Naive thymus-derived CD4-positive, alpha-beta T cell (primary cell): ENCODE measurements at places on chromosomes 6 and 20. TPM values are rescaled to one million over a fixed set of nuclear protein-coding genes. Genes with fewer than 3 reads are reported as not detected.

DNA sequence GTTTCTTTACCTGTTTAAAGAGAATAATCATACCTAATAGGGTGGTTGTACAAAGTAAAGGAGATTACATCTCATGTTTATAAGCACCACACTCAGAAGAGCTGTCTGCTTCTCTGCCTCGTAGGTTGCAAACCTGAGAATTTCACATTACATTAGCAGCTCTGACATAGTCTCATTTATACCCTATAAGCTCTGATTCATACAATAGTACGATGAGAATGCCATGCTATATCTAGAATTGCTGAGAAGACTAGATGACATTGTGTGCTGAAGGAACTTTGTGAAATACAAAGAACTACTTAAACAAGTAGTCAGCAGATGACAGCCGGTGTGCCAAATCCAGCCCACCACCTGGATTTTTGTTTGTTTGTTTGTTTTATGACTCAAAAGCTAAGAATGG is 121.2 kb downstream of the ADAT2 start:
- DNase-seq: no peak

DNA sequence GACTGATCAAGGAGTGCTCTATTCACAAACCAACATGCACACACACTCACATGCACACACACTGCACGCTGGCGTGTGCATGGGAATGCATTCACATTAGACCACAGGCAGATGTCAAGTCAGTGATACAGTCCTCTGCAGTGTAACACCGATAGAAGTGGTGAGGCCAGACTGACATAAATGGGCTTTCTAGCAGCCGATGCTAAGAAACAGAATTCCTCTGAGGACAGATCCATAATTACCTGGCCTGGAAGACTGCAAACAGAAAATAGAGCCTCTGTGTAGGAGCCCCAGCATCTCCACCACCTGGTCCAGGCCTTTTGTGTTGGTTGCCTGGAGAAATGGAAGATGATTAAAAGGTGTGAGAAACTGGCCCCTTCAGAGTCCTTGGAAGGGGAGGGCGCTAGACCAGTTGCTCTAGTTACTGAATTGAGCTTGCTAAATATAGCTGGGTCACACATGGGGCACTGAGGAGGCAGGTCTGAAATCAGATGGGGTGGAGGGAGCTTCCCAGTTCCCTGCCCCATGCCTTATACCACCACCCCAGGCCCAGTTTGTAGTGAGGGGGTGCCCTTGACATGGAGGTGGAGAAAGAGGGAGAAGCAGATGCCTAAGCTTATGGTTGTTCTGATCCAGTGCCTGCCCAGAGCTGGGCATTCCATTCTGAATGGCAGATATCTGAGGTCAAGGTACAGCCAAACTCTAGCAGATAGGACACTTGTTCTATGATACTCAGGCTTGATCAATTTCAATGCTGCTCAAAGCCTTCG is 233.8 kb downstream of the LRFN2 start:
- DNase-seq: no peak

DNA sequence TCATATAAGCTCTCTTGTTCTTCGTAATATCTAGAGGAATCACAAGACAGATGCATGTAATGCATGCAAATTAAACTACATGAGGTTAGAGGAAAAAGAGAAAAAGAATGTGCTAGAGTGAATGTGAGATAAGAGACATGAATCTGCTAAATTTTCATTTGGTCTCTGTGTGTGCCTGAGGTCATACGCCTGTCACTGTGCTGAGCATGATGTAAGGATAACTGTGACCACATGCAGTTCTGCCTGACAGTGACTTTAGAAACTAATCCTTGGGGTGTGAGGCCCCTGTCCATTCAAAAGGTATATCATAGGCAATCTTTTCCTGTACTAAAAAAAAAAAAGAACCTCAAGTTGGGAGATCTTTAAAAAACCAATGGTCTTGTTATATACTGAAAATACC is 70.6 kb downstream of the SHPRH start:
- DNase-seq: no peak

- DNase-seq: peak; percentile 74
Measured at GRCh38 chr20:45771182-45771759, 20.4 kb downstream of the WFDC3 start.

- no peak for DNase-seq
Measured at GRCh38 chr20:37911838-37912281, 8.9 kb downstream of the VSTM2L start.

The BPIFB2 gene
- total RNA-seq: not detected

DNA sequence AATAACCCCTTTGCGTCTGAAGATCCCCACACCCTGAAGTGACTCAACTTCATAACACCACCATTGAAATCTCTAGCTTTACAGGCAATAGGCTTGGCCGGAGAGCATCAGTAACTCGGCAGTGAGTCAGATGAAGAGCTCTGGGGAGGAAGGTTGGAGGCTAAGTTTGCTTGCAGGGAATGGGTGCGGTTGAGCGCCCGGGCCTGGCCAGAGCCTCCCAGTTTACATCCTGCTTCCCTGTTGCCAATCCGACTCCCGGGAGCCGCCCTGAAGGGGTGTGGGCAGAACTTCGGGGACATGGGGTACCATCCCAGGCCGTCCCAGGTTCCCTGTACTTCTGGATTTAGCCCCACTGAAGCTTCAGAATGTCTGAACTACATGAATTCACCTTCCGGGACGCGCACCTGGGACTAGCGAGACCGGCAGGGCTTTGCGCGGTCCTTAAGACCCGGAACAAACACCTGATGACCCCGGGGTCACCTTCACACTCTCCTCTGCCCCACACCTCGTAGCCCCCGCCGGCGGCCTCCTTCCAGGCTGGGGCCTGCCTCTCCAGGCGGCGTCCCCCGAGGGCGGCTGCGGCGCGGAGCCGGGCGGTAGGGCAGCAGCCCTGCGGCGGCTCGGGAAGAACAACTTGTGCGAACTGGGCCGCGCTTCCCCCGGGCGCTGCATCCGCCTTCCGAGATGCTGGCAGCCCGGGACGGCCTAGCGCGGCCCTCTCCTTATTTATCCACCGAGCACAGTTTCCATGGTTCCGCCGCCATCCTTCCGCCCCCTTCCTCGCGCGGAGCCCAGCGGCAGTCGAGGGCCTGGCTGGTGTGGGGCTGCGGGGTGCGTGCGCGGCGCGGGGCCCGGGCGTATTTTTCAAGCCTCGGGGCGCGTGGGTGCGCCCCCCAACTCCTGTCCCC is 56.6 kb upstream of the RREB1 start:
- DNase-seq: peak; percentile 46

DNA sequence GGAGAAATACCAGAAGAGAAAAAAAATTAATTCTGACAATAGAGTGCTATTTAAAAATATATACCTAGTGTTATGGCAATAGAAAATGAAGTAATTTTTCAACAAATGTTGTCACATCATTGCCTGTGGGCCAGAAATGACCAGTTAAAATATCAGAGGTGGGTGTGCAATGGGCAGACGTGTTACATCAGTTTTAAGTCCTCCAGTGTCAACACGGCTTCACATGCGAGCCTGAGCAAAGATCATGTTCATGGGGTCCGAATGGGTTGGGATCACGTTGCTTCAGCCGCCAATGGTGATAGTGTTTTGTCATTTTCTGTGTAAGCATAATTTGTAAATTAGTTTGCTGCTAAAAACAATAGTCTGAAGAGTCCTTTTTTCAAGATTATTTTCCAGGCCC is 27.5 kb downstream of the TMEM200A start:
- no peak for DNase-seq

The POLR1H gene
- total RNA-seq: 45.0 TPM

- no peak for DNase-seq
Measured at GRCh38 chr6:77245026-77245425, 218.3 kb downstream of the HTR1B start.

The C6orf118 gene
- total RNA-seq: not detected

The AHCY gene
- total RNA-seq: 60.4 and 62.9 TPM in 2 replicates

DNA sequence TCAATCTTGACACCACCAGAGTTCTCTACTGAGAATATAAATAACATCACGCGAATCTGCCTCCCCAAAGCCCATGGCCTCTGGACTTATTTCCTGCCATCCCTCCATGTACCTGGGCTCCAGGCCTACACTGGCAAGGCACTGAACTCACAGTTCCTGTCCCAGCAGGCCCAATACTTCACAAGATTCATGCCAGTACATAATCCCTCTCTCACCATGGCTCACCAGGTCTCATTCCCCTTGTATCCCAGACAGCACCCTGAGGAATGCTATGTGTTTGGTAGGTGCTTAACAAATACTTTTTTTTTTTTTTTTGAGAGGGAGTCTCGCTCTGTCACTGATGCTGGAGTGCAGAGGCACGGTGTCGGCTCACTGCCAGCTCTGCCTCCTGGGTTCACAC is 1.9 kb downstream of the KIF16B start:
- DNase-seq: no peak

DNA sequence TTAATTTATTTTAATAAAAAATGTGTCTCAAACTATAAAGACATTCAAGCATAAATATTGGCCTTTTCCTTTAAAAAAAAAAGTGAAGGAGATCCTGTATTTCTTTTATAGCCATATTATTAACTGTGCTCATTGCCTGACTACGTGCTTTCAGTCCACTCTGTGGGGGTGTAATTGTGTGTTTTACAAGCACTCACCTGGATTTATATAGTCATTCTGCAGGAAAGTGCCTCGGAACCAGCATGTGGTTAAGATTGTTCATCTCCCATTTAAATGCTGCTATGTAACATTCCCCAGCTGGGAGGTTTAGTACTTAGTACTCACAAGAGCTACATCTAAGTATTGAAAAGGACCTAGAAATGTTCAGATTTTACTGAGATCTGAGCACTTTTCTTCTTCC is 47.9 kb upstream of the SLC22A16 start:
- DNase-seq: no peak

The PAK5 gene
- not detected for total RNA-seq

GRCh38 chr20:58843128-58843556 is 7.6 kb downstream of the GNAS-AS1 start:
- no peak for DNase-seq

DNA sequence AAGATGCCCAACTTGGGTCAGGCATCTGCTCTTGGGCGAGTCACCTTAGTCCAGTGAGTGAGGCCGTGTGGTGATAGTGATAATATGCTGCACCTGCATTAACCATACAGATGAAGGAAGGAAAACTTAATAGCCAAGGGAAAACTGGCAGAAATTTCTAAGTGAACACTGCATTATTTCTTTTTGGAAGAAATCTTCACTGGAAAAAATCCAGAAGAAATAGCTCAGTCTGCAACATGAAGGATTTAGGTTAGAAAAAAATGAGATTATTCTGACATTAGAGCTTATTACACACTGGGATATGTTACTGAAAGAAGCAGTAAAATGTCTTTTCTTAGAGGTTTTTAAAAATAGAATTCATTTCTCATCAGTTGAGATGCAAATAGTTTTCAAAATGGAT is 947.3 kb downstream of the KIF16B start:
- DNase-seq: no peak

DNA sequence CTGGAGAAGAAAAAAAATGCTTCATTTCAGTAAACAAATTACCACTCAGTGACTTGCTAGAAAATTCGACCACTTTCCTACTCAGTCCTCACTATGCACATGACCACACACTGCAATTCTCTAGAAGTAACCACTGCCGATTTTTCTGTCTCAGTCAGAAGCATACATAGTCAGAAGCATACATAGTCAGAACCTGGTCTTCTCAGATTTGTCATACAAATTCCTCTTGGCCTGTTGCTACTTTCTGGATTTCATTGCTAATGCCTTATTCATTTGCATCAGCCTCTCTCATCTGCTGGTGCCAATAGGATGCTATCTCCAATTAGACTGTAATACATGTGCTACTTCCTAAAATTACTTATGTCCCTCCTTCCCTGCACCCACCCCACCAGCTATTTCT is 10.2 kb upstream of the KIF16B start:
- DNase-seq: no peak

The LTB gene
- total RNA-seq: 417 TPM

DNA sequence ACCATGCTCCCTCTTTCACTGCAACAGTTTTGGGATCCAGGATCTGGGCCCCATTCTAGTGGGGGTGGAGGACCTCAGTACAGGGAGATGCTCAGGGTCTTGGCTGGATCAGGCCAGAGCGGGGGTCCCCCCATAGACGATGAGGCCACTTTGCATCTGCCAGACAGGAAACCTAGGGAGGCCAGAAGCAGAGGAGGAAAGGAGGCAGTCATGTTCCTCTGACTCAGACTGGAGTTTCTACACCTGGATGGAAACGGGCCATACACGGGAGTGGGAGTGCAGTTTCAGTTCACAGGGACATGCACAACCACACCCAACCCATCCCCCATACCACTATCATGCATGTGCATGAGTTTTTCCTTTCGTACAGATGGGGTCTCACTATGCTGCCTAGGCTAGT is 3.6 kb upstream of the EMILIN3 start:
- no peak for DNase-seq

GRCh38 chr6:15995493-15995892 is 133.4 kb upstream of the MYLIP start:
- no peak for DNase-seq

GRCh38 chr6:170225852-170226417 is 64.9 kb downstream of the DLL1 start:
- no peak for DNase-seq

The ATAT1 gene
- total RNA-seq: 9.0 TPM

DNA sequence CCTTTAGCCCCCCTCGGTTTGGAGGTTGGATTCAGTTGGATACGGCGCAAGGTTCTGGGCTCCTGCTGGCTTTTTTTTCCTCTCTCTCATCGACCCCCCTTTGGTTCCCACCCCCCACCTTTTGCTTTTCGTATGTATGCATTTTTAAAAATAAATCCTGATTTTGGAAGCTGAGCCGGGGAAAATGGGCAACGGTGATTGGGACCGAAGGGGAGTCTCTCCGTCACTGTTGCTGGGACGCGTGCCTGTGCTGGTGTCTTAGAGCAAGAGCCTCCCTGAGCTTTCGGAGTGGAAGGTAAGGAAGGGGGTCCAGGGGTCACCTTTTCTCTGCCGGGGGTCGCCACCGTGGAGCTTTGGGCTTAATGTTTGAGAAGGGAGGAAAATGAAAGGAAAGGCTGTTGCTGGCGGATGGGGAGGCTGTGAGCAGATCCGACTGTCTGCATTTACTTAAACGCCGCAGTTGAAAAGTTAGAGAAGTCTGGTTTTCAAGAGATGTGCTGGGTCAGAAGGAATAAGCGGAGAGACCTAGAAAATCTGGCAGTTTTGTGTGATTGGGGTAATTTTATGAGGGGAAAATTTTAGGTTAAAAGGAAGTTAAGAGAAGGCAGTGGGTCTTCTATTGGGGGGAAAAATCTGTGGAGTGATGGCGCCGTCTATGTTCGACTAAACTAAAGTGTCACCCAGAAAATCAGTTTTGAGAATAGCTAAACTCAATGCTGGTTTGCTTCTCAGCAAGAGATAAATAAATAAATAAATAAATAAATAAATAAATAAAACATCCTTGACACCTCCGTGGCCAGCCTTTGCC is 828 bp downstream of the ADGRB3 start:
- DNase-seq: no peak

DNA sequence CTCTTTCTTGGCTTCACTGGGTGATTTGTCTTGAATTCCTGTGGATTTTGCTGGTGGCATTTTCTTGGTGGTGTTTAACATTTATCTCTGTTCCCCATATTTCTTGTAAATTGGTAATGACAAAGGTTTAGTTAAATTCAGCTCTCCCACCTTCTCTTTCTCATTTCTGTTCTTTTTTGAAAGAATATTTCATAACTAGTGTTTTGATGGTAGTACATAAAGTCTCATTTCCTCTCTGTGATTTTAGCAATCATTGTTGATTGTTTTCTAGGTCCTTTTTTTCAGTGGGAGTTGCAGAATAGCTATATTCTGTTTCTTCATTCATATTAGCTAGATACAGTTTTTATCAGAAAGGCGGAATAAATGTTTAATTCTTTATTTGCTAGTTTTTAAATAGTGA is 73.1 kb downstream of the QKI start:
- no peak for DNase-seq

The TSHZ2 gene
- total RNA-seq: 18.7 and 21.0 TPM in 2 replicates

The TSPO2 gene
- total RNA-seq: not detected

The ZSCAN23 gene
- total RNA-seq: 3.3 TPM

The SLX4IP gene
- total RNA-seq: 4.2 TPM

GRCh38 chr6:5701174-5701573 is 305.6 kb downstream of the NRN1 start:
- no peak for DNase-seq
